Cardiac muscle cell (in vitro differentiated cells and primary cell): ENCODE measurements at places on chromosomes 11 and 22. TPM values are rescaled to one million over a fixed set of nuclear protein-coding genes. Genes with fewer than 3 reads are reported as not detected.

Gene GNG3
- 2.6 and 3.0 TPM in 2 replicates for polyA plus RNA-seq

Gene PTGDR2
- polyA plus RNA-seq = 0.07 TPM in 2 replicates

Gene KRTAP5-10
- polyA plus RNA-seq = 0.23 and 0.34 TPM in 2 replicates

Gene SCGB2A2
- not detected in 2 replicates for polyA plus RNA-seq

Gene ARL14EP
- 32.5 and 34.0 TPM in 2 replicates for polyA plus RNA-seq

Gene OR4A47
- polyA plus RNA-seq = not detected in 2 replicates

Gene TSGA10IP
- polyA plus RNA-seq = 0.25 and 1.1 TPM in 2 replicates

- H3K27ac ChIP-seq = no peak overlapping the region
- H3K27me3 ChIP-seq = no peaks in the 10 kb centered on the region
- H3K4me1 ChIP-seq = peaks cover 4% of the 10 kb centered on the region
- DNase-seq = no peak
Observed at GRCh38 chr11:110156503-110156902, 63.3 kb downstream of the ZC3H12C start.

- H3K36me3 ChIP-seq = no peaks in the 10 kb centered on the region
- H3K4me3 ChIP-seq = no peak overlapping the region
- no peak for DNase-seq
- no peaks in the 10 kb centered on the region for H3K4me1 ChIP-seq
Observed at GRCh38 chr11:2222451-2222850, 47.9 kb downstream of the ASCL2 start.

GRCh38 chr11:111589886-111590499 lies 12.3 kb upstream of the SIK2 start:
- no peak overlapping the region for H3K4me3 ChIP-seq
- no peaks in the 10 kb centered on the region for H3K36me3 ChIP-seq
- no peak overlapping the region for H3K27ac ChIP-seq
- DNase-seq = no peak
- no peaks in the 10 kb centered on the region for H3K27me3 ChIP-seq

DNA sequence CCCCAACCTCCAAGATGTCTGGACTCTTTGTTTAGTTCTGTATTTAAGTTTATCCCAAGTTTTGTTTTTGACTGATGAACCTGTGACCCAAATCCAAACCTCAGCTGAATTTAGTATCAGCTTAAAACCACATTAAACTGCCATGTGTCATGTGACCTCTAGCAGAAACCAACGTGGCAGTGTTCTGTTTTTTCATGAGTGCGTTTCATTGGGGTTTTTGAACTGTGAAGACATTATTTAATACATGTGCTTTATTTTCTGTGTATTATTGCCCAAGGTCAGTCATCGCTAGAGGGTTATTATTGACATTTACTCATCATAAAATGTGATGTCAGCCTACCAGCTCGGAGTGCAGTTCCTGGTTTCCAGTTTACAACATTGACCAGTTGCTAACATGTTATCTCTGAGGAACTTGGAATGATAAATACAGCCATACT lies 1.8 kb downstream of the TLCD5 start:
- no peak for DNase-seq
- H3K36me3 ChIP-seq = peaks cover 11% of the 10 kb centered on the region
- peaks cover 29% of the 10 kb centered on the region for H3K4me1 ChIP-seq
- no peak overlapping the region for H3K4me3 ChIP-seq
- peak overlapping the region; percentile 85 for H3K27ac ChIP-seq
- no peaks in the 10 kb centered on the region for H3K27me3 ChIP-seq

- H3K27me3 ChIP-seq = no peaks in the 10 kb centered on the region
- DNase-seq = no peak
- peaks cover 6% of the 10 kb centered on the region for H3K4me1 ChIP-seq
- no peak overlapping the region for H3K27ac ChIP-seq
- H3K36me3 ChIP-seq = peaks cover 8% of the 10 kb centered on the region
Observed at GRCh38 chr22:37967147-37967546, 13.6 kb downstream of the POLR2F start.

DNA sequence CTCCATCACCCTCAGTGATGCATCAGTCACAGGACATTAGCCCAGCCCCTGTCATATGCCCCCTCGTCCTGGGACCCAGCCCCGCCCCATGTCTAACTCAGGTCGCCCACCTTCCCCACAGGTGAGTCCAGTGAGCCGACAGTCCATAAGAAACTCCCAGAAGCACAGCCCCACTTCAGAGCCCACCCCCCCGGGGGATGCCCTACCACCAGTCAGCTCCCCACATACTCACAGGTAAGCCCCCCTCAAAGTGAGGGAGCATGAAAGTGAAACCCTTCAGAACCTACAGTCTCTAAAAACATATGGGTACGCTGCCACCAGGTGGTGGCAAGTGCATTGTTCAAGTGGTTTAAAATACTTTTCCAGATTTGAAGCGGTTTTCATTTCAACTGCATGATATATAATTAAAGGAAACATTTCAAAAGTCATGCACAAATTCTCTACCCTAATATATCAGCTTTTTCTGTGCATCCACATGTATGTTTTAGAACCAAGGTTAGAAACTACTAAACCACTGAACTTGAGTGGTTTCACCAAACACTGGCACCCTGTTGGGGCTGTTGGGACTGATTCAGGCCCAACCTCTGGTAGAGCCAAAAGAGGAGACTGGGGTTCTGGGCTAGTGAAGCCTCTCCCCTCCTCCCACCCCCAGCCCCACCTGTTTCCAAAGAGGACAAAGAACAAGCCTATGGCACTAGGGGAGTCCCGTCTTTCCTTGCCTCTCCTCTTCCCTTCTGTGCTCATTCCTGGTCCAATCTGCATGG lies 17.3 kb downstream of the EPS8L2 start:
- DNase-seq = peak; percentile 54
- H3K27me3 ChIP-seq = peaks cover 74% of the 10 kb centered on the region
- no peaks in the 10 kb centered on the region for H3K36me3 ChIP-seq
- no peaks in the 10 kb centered on the region for H3K4me1 ChIP-seq
- H3K4me3 ChIP-seq = no peak overlapping the region
- no peak overlapping the region for H3K27ac ChIP-seq

GRCh38 chr11:131823772-131824171 lies 453.4 kb downstream of the NTM start:
- no peaks in the 10 kb centered on the region for H3K36me3 ChIP-seq
- no peak overlapping the region for H3K27ac ChIP-seq
- peaks cover 5% of the 10 kb centered on the region for H3K4me1 ChIP-seq
- peaks cover 55% of the 10 kb centered on the region for H3K27me3 ChIP-seq
- H3K4me3 ChIP-seq = no peak overlapping the region
- peak; percentile 9 for DNase-seq

DNA sequence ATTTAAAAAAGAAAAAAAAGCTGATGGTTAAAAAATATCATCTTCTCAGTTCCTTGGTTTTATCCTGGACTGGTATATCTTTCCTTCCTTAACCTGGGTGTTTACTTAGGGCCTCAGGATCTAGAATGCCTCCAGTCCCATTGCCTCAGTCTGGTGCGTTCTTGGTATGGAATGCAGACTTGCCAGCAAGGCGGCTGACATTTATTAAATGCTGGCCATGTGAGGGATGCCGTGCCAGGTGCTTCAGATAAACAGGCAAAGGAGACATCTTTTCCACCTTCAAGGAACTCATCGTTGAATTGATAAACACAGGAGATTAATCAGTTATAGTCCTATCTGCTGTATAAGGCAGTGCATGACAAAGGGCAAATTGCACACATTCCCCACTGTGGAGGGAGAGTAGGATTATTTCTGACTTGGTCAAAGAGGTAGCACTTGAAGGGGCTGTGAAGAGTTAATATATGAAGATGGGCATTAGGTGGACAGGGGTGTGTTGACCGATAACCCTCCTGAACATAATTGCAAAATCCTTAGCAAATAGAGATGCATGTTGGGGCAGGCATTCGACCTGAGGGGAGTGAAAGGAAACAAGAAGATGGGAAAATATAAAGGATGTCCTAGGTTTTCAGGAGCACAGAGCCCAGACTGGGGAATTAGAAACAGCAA lies 54.4 kb downstream of the ALX4 start:
- peaks cover 3% of the 10 kb centered on the region for H3K4me1 ChIP-seq
- no peak for DNase-seq
- H3K36me3 ChIP-seq = no peaks in the 10 kb centered on the region
- no peaks in the 10 kb centered on the region for H3K27me3 ChIP-seq

GRCh38 chr11:122204206-122204605 lies 88.2 kb upstream of the BLID start:
- DNase-seq = no peak
- H3K27me3 ChIP-seq = no peaks in the 10 kb centered on the region
- no peak overlapping the region for H3K27ac ChIP-seq
- H3K4me1 ChIP-seq = peaks cover 14% of the 10 kb centered on the region

DNA sequence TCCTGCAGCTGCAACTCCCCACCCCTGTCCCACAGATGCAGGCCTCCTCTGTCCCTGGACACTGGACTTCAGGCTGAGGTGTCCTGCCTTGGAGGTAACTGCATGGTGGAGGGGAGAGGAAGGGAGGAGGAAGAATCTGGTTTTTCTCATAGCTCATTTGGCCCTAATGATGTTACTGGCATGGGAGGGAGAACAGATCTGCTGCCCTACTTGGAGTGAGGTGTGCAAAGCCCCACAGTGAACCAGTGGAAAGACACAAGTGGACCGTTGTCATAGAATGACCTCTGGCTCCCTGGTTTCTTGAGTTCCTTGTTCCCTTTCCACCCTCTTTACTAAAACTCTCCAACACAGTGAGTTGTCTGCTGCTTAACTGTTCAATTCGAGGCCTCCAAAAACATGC lies 215.9 kb downstream of the BARX2 start:
- H3K4me3 ChIP-seq = no peak overlapping the region
- H3K27ac ChIP-seq = no peak overlapping the region
- DNase-seq = no peak
- no peaks in the 10 kb centered on the region for H3K36me3 ChIP-seq
- peaks cover 50% of the 10 kb centered on the region for H3K4me1 ChIP-seq

DNA sequence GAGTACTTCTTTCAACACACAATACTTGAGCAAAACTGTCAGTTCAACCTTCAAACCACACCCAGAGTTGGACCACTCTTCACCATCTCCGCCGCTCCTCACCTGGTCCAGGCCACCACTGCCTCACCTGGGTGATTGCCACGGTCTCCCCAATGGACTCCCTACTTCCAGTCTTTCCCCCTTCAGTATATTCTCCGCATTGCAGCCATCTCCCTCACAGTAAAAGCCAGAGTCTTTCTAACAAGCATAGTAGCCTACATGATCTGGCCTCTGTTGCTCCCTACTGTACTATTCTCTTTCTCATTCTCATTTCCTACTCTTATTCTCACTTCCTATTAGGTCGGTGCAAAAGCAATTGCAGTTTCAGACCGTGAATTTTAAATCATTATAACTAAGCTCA lies 28.5 kb downstream of the AASDHPPT start:
- no peak for DNase-seq
- H3K4me1 ChIP-seq = peaks cover 9% of the 10 kb centered on the region
- no peak overlapping the region for H3K4me3 ChIP-seq
- H3K27me3 ChIP-seq = no peaks in the 10 kb centered on the region
- no peaks in the 10 kb centered on the region for H3K36me3 ChIP-seq

DNA sequence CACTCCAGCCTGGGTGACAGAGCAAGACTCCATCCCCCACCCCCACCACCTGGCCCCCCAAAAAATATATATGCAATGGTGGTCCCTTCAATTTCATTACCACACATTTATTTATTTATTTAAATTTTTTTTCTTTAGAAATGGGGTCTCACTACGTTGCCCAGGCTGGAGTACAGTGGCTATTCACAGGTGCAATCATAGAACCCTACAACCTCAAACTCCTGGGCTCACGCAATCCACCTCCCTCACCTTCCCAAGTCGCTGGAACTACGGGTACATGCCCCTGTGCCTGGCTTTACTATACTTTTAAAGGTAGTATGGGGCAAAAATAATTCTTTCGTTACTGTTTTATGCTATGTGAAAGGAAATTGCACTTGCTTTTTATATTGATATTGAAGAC lies 50.9 kb upstream of the EP300 start:
- no peaks in the 10 kb centered on the region for H3K27me3 ChIP-seq
- no peak overlapping the region for H3K27ac ChIP-seq
- H3K36me3 ChIP-seq = no peaks in the 10 kb centered on the region
- DNase-seq = no peak
- H3K4me3 ChIP-seq = no peak overlapping the region

- peaks cover 22% of the 10 kb centered on the region for H3K36me3 ChIP-seq
- no peak overlapping the region for H3K27ac ChIP-seq
- no peak overlapping the region for H3K4me3 ChIP-seq
- H3K4me1 ChIP-seq = no peaks in the 10 kb centered on the region
- no peaks in the 10 kb centered on the region for H3K27me3 ChIP-seq
Observed at GRCh38 chr22:39427751-39428596, 28.4 kb downstream of the TAB1 start.

DNA sequence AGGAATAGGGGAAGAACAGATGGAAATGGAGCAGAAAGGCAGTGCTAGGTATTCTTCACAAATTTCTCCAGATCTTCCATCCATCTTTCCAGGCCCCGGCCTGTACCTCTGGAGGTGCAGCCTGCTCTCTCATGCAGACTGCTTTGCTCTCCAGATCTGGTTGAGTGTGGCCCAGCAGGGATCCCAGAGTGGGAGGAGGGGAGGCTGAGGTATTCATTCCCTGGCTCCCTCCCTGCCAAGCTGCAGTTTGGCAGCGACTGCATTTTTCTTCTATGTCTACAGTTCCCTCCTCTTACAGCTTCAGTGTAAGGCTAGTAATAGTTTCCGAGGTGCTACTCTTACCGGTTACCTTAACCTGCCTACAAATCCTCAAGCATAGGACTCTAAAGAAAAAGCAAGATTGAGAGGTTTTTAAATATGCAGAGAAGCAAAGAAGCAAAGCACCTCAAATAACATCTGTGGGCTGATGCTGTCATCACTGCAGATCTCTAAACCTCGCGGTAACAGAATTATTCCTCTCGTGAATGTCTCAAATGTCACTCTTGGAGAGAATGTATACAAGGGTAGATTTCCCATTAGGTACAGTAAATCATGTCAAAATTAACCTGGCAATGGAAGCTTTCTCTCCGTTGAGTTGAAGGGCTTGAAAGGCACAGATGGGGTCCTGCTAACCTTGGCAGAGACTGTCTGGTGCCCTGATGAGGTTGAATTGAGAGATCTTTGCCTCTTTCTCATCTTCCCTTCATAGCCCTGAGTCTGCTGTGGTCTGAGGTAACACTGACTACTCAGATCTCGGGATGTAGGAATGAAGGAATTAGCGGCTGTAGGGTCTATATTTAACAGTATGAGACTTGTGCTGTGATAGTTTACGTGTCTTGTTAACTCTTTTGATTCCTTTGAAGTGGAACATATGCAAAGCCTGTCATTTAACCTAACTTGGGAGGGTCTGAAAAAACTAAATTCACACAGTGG lies 297.9 kb upstream of the C11orf87 start:
- no peak overlapping the region for H3K4me3 ChIP-seq
- peaks cover 13% of the 10 kb centered on the region for H3K4me1 ChIP-seq
- H3K27me3 ChIP-seq = no peaks in the 10 kb centered on the region
- H3K36me3 ChIP-seq = no peaks in the 10 kb centered on the region
